ENCODE measurements at places on chromosomes 7 and 10.
A peak's percentile ranks its signal among the peaks of the same experiment; 100 is the strongest.

DNA sequence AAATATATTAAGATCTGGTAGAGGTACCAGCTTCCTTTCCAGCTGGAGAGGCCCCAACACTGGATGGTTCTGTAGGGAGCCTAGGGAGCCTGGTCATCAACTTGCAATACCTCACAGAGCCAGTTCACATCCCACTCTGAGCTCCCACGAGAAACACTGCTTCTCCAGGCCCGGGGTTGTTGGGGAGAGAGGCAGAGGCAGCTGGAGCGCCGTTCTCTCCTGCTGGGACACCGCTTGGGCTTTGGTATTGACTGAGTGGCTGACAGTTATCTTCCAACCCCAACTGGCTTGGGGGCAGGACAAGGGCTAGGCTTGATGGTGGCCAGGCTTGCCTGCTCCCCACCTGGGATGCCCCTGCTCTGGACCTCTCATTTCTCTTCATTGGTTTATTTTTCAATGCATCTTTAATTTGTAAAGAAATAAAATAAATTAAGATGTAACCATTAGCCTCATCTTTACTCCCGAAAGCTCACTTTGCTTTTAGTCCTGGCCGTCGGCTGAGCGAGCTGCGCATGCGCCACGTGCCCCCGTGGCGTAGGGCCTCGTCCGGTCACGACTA, 10.0 kb upstream of the CHCHD1 start:
- peaks cover 42% of the 10 kb centered on the region for H3K36me3 ChIP-seq
- peak overlapping the region; percentile 88 for H3K27ac ChIP-seq
- H3K27me3 ChIP-seq, result no peaks in the 10 kb centered on the region

DNA sequence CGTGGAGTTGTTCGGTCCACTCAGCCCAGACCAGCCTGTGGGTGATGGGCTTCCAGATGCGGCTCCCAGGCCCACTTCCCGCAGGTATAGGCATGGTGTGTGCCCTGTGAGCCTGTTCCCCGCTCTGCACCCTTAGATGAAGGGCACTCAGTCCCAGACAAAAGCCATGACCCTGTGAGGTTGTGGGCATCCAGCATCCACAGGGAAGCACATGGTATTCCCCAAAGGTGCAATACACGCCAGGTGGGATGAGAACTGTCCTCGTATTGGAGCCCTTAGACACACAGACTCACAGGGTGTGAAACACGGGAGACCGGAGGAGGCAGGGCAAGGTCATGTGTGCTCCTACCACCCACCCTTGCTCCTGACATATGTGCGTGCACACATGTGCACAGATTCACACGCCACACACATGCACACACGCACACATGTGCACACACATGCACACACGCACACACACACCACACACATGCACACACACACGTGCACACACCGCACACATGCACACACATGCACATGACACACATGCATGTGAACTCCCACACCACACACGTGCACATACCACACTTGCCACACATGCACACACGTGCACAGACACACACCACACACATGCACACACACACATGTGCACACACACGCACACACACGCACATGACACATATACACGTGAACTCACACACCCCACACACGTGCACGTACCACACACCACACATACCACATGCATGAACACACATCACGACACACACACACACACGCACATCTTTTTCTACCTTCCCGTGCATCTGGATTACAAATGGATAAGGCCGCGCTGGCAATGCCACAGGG, 319.4 kb downstream of the WDR37 start:
- no peaks in the 10 kb centered on the region for H3K36me3 ChIP-seq
- no peak for DNase-seq
- H3K27me3 ChIP-seq, result peaks cover 35% of the 10 kb centered on the region
- no peaks in the 10 kb centered on the region for H3K4me1 ChIP-seq

GRCh38 chr10:101237982-101238731, 8.9 kb upstream of the LBX1 start:
- H3K27me3 ChIP-seq, result peaks cover 64% of the 10 kb centered on the region
- DNase-seq, result no peak
- H3K4me1 ChIP-seq, result peaks cover 14% of the 10 kb centered on the region
- H3K27ac ChIP-seq, result no peak overlapping the region
- H3K36me3 ChIP-seq, result no peaks in the 10 kb centered on the region
- H3K4me3 ChIP-seq, result no peak overlapping the region

DNA sequence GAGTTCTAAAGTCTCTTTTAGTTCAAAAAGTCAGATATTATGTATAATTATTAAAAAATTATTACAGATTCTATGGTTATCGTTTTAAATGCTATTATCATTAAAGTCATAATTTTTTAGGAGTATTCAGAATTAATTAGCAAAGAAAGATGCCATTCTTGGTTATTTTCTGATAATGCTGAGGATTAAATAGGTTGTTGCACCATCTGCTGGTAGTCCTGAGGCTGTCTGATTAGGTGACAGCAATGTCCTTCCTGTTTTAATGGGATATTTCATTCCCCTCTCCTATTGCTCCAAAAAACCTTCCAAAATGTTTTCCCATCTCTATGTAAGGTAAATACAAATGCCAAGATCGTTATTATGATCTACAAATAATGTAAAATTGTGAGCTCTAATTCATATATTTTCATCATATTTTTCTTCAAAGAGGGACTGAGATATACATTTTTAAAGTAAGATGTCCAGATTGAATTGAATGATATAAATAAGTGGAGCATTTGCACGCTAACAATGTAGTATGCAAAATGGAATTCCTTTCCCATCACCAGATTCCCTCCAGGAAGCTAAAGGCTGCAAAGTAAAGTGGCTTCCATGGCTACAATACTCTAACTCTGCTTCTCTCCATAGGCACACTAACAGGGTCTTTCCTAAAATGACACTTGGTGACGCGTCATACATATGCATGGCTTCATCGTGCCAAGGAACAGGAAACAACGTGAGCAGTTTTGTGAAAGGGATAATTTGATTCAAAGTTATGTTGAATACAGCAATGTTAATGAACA, 58.8 kb upstream of the AKR1E2 start:
- H3K4me1 ChIP-seq, result peaks cover 5% of the 10 kb centered on the region
- no peak for DNase-seq
- H3K27me3 ChIP-seq, result peaks cover 20% of the 10 kb centered on the region
- H3K27ac ChIP-seq, result no peak overlapping the region
- no peak overlapping the region for H3K4me3 ChIP-seq
- H3K36me3 ChIP-seq, result no peaks in the 10 kb centered on the region

DNA sequence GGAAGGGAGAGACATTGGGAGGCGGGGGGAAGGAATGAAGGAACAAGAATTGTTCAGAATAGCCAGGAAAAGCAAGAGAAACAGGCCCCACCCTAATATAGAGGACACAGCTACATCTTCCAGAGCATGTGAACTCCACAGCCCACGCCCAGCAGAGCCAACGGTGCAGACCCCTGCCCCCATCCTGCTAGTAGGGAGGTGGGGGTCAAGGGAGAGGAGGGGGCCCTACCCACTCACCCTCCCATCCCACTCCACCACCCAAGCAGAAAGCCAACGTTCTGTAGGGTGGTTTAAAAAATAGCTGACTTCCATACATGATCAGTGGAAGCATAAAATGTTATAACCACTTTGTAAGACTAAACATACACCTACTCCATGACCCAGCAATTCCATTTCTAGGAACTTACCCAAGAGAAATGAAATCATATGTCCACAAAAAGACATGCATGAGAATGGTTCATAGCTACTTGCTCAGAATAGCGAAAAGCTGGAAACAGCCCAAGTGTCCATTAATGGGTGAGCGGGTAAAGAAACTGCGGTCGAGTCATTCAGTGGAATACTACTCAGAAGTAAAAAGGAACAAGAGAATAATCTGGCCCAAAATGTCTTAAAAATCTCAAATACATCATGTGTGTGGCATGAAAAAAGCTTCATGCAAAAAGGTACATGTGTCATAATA, 31.8 kb downstream of the CTBP2 start:
- H3K36me3 ChIP-seq, result no peaks in the 10 kb centered on the region
- H3K4me1 ChIP-seq, result no peaks in the 10 kb centered on the region
- no peak overlapping the region for H3K4me3 ChIP-seq
- DNase-seq, result no peak
- H3K27ac ChIP-seq, result no peak overlapping the region

- DNase-seq, result no peak
- no peaks in the 10 kb centered on the region for H3K27me3 ChIP-seq
- H3K4me3 ChIP-seq, result no peak overlapping the region
- peaks cover 7% of the 10 kb centered on the region for H3K4me1 ChIP-seq
- peaks cover 7% of the 10 kb centered on the region for H3K36me3 ChIP-seq
Measured at GRCh38 chr10:101615525-101616116, 27.5 kb downstream of the DPCD start.

DNA sequence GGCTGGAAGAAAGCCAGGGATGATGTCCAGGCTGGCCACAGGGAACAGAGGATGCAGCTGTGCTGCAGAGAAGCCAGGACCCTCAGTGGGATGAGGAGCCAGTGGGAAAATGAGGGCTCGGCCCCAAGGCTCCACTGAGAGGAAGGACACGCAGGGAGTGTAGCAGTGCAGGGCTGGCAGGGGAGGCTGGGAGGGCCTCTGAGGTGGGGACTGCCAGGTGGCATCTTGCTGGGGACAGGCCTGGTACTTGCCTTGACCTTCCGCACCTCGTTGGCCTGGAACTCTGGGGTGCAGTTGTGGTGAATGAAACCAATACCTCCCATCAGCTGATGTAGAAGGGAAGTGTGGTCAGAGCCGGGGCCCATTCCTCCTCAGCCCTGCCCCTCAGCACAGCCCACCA, 9.2 kb downstream of the IMPDH1 start:
- H3K4me3 ChIP-seq, result no peak overlapping the region
- no peak overlapping the region for H3K27ac ChIP-seq
- no peaks in the 10 kb centered on the region for H3K27me3 ChIP-seq
- peaks cover 21% of the 10 kb centered on the region for H3K4me1 ChIP-seq

GRCh38 chr7:45178241-45179225, 20.9 kb downstream of the RAMP3 start:
- no peak overlapping the region for H3K4me3 ChIP-seq
- H3K36me3 ChIP-seq, result no peaks in the 10 kb centered on the region
- DNase-seq, result peak; percentile 28
- H3K4me1 ChIP-seq, result no peaks in the 10 kb centered on the region
- H3K27me3 ChIP-seq, result peaks cover 6% of the 10 kb centered on the region

DNA sequence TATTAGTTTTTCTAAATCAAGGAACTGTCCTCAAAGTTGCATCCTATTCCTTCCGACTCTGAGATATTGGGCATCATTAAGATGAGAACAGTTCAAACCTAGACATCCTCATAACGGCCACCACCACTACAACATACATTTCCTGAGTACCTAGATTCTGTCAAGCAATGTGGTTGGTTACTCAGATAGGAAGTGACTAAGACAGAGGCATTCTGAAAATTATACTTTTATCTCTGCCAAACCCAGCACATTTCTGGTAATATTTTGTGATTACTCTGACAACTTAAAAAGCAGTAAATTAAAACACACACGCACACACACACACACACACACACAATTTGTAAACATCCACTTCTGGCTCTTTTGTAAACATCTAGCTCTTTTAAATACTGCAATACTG, 291.2 kb upstream of the MEOX2 start:
- H3K27ac ChIP-seq, result no peak overlapping the region
- H3K27me3 ChIP-seq, result no peaks in the 10 kb centered on the region
- H3K4me1 ChIP-seq, result no peaks in the 10 kb centered on the region
- no peaks in the 10 kb centered on the region for H3K36me3 ChIP-seq
- H3K4me3 ChIP-seq, result no peak overlapping the region

DNA sequence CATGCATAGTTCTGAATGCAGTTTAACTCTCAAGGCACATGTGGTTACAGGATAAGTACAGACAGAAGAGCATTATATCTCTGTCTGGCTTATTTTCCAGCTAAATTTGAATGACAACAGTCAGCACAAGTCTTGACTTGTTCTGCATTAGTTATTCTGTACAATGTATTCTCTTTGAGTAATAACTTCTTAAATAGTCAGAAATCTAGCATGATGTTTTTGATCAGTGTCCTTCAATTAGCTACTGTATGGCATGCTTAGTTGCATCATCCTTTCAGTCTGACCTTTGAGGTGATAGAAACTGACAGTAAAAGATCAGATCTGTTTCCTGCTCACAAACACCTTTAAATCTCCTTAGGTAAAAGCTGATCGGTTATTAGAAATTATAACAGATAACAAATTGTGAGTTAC, 118.1 kb downstream of the ARL4A start:
- H3K4me1 ChIP-seq, result no peaks in the 10 kb centered on the region
- no peak overlapping the region for H3K27ac ChIP-seq
- no peak overlapping the region for H3K4me3 ChIP-seq
- H3K27me3 ChIP-seq, result no peaks in the 10 kb centered on the region
- no peak for DNase-seq
- no peaks in the 10 kb centered on the region for H3K36me3 ChIP-seq

DNA sequence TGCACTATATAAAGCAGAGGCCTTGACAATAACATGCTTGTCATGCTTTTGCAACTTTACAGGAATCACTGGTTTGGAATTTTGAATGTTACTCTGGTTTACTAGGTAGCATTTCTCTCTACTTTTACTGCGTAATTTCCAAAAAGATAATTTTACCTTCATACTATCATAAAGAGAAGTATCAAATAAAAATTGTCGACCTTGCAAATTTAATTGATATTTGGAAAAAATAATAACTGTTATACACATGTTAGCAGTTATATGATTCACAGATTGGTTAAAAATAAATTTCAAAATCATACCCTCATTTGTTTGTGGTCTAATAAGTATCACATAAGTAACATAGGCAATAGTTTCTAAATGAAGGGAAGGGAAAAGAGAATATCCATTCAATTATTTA, 228.5 kb upstream of the CACNA2D1 start:
- H3K4me3 ChIP-seq, result no peak overlapping the region
- DNase-seq, result no peak
- H3K27ac ChIP-seq, result no peak overlapping the region
- H3K36me3 ChIP-seq, result no peaks in the 10 kb centered on the region
- H3K27me3 ChIP-seq, result no peaks in the 10 kb centered on the region

DNA sequence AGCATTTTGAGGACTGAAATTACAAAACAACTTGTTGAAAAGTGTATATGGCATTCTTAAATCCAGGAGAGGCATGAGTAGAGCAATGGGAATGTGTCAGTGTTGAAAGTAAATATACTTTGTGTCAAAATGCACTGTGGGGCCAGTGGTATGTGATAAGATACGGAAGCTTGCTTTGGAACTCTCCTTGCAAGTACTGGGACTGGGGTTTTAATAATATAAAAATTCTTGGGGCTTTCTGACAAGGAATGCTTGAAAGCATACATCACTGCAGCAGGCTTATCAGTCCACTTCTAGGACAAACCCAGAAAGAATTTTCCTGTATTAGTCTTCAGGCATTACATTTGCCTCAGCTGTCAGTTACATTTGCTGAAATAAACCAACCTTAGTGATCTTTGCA, 472.8 kb upstream of the FZD8 start:
- no peak for DNase-seq
- H3K27ac ChIP-seq, result no peak overlapping the region
- no peaks in the 10 kb centered on the region for H3K4me1 ChIP-seq

- H3K36me3 ChIP-seq, result no peaks in the 10 kb centered on the region
- DNase-seq, result no peak
- peaks cover 25% of the 10 kb centered on the region for H3K27me3 ChIP-seq
- peaks cover 2% of the 10 kb centered on the region for H3K4me1 ChIP-seq
Measured at GRCh38 chr10:14326581-14326980, 4.1 kb downstream of the FRMD4A start.
